ENCODE measurements at places on chromosomes 12 and 14.
A peak's percentile ranks its signal among the peaks of the same experiment; 100 is the strongest.

GRCh38 chr12:67217647-67218046, 51.5 kb upstream of the CAND1 start:
- no peak for DNase-seq

GRCh38 chr12:69517406-69517805, 47.2 kb downstream of the FRS2 start:
- DNase-seq: no peak

DNA sequence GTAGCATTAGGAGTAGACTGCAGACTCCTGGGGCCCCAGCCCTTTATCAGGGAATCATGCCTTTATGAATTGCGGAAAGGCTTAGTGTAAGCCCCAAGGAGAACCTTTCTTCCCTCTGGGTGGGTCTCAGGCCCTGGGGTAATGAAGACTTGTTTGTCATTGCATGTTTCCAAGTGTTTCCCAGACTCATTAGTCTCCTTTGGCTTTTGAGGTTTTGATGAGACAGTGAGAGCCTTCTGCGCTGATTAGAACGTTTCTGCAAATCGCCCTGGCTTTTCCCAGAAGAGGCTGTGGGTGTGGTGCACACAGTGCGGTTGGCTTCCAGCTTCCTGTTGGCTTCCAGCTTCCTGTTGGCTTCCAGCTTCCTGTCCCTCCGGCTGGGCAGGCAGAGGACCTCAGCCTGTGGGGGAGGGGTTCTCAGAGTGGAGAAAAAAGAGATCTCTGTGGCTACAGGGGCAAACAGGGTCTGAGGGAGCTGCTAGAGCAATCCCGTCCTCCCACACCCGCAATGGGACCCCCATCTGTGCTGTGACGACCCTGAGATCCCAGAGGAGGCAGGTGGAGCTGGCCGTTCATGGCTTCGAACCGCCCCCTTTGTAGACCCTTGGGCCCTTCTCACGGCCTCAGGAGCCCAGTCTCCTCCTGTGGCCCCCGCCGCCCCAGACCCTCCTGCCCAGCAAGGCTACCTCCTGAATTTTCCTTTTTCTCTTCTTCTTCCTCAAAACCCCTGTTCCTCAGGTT, 42.1 kb downstream of the GPR68 start:
- peak; percentile 28 for DNase-seq

GRCh38 chr12:113866496-113866895, 99.6 kb downstream of the RBM19 start:
- no peak for DNase-seq

- no peak for DNase-seq
These were observed 153.5 kb downstream of the KCNA5 start for GRCh38 chr12:5197131-5197530.

GRCh38 chr12:6285063-6285477, 25.4 kb upstream of the PLEKHG6 start:
- DNase-seq: peak; percentile 89

GRCh38 chr12:1488908-1489381, 105.4 kb downstream of the FBXL14 start:
- DNase-seq: no peak

GRCh38 chr14:25400607-25401206, 350.8 kb upstream of the STXBP6 start:
- peak; percentile 52 for DNase-seq

GRCh38 chr12:112665958-112666357, 125.6 kb upstream of the RPH3A start:
- no peak for DNase-seq

- no peak for DNase-seq
These were observed 21.1 kb downstream of the FUT8 start for GRCh38 chr14:65433646-65434045.
